Posterior cingulate gyrus (tissue), 11 donors: ENCODE measurements at places on chromosomes 7 and 10.
A peak's percentile ranks its signal among the peaks of the same experiment; 100 is the strongest.

DNA sequence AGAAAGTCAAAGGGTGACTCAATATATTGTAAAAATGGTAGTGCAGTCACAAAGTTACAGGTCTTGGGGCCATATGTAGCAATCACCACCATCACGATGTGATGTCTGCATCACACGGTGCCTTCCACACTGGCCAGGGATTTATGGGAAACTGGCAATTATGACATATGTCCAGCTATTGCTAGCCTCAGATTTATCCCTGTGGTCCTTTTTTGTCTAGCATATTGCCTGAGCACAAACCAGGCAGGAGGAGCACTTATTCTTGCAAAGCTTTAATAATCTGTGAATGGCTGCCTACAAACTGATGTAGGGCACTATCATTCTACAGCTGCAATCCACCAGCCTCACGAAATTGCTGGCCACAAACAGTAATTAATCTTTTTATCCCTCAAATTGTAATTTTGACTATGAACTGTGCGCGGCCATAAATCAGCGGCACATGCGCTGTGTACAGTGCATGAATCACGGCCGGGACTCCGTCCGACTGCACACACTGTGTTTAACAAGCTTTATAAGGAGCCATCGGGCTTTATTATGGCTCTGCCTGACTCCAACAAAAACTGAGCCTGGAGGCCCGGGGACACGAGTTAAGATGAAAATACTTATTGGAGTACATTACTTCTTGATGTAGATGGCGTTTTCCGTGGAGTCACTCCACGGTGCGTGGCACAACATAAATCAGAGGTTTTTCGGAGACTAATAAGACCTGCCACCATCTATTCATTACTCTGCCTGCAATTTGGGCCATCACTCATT is 115.2 kb downstream of the EBF3 start:
- no peak for DNase-seq

DNA sequence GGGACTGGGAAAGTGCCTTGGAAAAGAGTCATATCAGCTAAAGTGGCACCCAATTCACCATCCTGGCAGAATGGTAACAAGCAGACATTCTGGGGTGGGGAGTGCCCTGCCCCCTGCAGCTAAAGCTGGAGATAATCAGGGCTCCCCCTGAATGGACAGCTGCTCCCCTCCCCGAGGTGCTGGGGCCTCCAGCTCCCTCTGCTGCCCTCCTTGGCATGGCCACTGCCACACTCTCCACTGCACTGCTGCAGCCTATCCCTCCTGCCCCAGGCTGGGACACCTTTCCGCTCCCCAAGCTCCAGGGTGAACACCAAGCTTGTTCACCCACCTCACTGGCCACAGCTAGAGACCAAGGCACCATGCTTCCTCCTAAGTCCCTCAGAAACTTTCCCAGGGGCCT is 9.8 kb upstream of the PARD3 start:
- no peak for DNase-seq

DNA sequence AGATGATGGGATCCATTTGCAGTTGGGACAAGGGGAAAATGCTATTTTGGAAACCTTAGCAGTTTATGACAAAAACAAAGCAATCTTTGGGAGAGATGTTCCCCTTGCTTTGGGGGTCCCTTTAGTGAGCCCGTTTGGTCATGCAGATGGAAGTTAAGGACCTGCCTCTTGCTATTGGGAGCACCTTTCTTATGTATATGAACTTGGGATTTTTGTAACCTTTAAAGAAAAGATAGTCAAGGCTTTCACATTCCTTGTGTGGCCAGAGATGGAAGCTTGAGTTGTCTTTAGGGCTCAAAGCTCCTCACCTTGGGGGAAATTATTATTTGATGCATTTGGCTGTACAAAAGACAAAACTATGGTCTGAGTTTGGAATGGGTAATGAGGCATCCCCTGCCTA is 179.0 kb upstream of the PLPP4 start:
- DNase-seq = no peak

DNA sequence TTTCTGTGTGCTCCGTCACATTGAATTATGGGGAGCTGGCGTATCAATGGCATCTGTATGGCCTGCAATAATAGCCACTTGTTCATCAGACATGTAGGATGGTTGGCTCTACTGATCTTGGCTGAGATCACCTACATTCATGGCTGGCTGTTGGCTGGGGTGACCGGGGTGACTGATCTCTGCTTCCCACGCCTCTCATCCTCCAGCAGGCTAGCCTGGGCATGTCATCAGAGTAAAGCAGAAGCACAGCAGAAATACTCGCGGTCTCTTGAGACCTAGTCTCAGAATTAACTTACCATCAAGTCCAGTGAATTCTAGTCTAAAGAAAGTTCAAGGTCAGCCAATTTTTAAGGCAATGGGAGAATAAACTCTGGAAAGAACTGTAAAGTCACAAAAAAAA is 257.7 kb upstream of the GLI3 start:
- DNase-seq = no peak

GRCh38 chr10:132144086-132144485 is 42.7 kb upstream of the DPYSL4 start:
- DNase-seq = peak; percentile 62

- DNase-seq = no peak
Observed at GRCh38 chr7:141238596-141239243, 164.9 kb downstream of the TMEM178B start.

GRCh38 chr7:112990624-112991023 is 96.0 kb downstream of the GPR85 start:
- no peak for DNase-seq

GRCh38 chr10:1094112-1095057 is 38.2 kb downstream of the WDR37 start:
- no peak for DNase-seq

GRCh38 chr10:27457966-27458365 is 46.1 kb upstream of the RAB18 start:
- DNase-seq = no peak

GRCh38 chr10:100826661-100826982 is 81.2 kb downstream of the PAX2 start:
- no peak for DNase-seq

- no peak for DNase-seq
Observed at GRCh38 chr10:35035606-35036005, 54.5 kb downstream of the CUL2 start.

DNA sequence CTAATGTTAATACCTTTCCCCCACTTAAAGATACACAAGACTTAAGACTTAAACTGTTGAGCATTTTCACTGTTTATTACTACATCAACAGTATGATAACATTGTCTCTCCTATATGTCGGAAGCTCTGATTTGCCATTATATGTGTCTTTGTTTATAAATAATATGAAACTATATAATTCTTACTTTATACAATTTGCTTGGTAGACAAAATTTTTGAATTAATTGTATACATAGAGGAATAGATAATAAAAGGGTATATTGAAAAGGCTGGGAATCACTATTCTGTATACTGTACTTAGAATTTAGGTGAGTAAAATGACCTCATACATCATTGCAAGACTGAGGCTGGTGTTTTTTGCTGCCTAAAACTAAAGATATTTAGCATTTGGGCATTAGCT is 82.1 kb upstream of the HDAC9 start:
- DNase-seq = no peak

DNA sequence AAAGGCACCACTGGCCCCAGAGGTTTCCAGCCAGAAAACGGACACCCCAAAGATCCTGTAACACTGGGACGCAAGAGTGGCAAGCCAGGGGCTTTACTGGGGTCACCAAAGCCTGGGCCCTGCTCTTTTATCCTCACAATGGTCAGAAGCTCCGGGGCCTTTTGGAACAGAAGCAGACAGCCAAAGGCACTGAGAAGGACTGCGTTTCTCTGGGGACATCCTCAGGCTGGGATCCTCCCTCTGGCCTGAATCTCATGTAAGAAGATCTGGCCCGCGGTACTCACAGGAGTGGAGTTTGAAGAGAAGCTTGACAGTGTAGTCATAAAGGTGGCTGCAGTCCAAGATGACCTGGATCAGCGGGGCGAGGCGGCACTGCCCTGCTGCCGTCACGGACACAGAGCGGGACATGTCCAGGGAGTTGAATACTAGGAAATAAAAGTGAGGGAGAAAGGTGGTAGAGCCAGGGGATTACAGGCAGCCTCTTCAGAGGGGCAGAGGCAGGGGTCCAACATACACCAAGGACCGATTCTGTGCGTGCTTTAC is 81.4 kb downstream of the SPDYE5 start:
- DNase-seq = no peak

DNA sequence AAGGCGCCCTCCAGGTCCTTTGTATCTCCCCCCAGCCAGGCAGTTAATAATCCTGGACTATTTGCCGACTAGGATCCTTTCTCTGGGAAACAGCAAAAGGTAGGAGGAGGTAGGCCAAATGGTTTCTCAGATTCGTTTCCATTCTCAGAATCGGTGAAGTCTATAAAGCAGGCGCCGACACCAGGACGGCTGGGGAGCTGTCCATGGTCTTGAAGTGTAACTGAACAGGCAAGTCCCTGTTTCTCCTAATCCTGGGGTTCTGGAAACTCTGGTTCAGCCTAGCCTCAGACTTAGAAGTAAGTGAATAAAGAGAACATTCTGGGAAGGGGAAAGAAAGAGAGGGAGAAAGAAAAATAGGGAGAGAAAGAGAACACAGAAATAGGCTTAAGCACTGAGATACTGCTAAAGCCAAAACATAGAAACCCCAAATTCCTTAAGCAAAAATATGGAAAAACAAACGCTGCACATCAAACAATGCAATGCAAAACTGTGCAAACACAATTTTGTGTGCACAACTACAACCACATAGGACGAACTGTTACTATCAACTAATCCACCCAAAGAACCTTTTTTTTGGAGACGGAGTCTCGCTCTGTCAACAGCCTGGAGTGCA is 11.1 kb upstream of the INA start:
- no peak for DNase-seq

DNA sequence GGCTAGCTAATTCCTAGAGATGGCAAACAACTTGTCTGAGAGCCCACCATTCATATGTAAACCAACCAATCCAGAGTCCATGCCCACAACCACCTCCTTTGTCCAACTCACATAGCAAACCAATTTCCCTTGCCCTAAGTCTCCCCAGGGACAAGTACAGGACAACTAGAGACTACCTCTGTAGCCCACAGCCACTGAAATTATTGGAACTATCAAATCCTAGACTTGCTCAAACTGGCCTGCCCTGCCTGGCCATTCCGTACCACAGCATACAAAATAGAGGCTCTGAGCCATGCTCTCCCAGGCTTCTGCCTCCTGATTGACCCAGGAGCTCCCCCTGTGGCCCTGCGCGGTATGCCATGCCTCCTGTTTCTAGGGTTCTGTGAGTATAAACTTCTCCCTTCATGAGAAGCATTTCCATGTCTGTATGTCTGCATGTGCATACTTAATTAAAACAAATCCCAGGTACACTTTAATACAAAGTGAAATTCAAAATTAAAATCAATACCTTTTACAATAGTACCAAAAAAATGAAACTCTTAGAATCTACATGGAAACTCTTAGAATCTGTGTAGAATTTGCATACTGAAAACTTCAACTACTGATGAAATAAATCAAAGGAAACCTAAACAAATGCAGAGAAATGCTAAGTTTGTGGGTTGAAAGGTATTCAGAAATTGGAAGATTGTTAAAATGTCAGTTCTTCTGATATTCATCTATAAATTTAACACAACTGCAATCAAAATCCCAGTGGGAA is 4.0 kb upstream of the HECW1 start:
- peak; percentile 67 for DNase-seq

DNA sequence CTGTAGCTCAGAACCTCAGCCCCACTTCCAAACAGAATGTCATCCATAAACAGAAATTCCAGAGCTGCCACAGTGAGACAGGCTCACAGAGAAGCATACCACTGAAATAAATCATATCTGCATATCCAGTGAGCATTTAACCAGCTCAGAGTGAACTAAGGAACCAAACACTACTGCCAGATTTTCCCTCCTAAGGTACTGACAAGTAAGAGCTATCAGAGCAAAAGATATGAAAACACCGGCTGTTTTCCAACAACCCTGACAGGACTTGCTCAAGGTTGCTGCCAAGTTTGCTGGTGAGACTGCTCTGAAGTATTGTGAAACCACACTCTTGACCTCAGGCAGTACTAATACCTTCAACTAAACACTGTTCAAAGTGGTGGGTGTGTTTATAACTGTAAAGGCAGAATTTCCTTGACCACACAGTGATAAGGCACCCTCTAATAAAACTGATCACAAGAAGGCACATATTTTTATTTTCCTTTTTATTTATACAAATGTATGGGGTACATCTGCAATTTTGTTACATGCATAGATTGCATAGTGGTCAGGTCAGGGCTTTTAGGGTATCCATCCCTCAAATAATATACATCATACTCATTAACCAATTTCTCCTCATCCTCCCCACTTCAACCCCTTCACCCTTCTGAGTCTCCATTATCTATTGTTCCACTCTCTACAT is 18.3 kb downstream of the SGMS1 start:
- no peak for DNase-seq

- DNase-seq = no peak
Observed at GRCh38 chr7:121107923-121108498, 119.5 kb downstream of the CPED1 start.

- peak; percentile 9 for DNase-seq
Observed at GRCh38 chr7:147432079-147432478, 1158.5 kb upstream of the C7orf33 start.
